Prostate gland (tissue), 2 donors: ENCODE measurements at places on chromosomes 1 and 21. TPM values are rescaled to one million over a fixed set of nuclear protein-coding genes. Genes with fewer than 3 reads are reported as not detected.

DNA sequence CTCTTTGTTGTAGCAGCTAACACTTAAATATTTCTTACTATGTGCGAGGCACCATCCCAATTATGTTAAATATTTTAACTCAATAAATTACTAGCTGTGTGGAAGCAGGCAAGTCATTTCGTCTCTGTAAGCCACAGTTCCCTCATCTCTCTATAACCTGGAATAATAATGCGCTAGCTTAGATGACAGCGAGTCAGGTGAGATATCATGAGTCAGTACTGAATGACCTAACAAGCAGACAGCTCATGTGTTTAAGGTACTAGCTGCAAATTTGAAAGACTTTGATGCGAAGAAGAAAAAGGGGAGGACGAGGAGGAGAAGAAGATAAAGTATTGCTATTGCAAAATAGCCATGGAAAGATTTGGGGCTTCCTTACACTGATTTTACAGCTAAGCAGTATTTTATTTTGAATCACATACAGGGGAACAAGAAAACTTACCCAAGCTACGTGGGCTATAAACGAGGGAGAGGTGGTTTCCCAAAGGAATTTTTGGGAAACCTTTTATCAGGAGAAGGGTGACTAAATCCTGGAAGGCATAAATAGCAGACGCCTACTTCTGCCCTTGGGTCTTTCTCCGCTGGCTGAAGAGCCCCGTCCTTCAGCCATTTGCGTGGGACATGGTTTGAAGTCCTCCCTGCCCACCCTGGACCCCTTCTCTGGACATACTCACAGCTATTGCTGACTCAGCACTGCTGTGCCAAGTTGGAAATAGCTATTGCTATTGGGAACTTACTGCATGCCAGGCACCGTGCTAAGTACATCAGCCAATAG lies 8.9 kb downstream of the CITED4 start:
- no peaks in the 10 kb centered on the region for H3K36me3 ChIP-seq
- DNase-seq = no peak
- H3K27me3 ChIP-seq = no peaks in the 10 kb centered on the region
- H3K27ac ChIP-seq = no peak overlapping the region
- H3K4me3 ChIP-seq = no peak overlapping the region

DNA sequence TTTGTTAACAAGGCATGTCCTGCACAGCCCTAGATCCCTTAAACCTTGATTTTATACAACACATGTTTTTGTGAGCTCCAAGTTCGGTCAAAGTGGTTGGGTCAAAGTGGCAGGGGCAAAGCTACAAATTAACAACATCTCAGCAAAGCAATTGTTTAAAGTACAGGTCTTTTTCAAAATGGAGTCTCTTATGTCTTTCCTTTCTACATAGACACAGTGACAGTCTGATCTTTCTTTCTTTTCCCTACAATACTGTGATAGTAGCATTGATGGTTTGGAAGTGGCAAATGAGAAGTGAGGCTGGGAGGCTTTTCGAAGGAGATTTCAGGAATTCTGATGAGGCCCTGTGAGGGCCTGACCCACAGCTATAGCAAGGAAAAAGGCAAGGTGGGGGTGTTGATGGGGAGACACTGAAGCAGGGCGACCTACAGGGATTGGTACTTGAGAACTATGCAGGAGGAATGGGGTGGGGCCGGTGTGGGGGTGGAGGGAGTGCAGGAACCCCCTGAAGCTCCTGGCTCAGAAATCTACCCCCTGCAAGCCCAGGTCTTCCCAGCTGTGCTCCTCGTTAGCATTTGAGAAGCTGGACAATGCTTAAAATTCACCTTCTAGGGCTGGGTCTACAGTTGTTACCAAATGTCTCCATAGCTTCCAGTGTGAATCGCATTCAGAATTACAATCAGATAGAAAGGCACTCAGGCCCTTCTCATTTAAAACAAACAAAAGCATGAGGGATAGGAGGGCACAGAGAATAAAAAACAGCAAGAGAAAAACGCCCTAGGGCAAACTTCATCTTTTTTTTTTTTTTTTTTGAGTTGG lies 102.6 kb upstream of the PPM1J start:
- no peak overlapping the region for H3K27ac ChIP-seq
- H3K4me1 ChIP-seq = no peaks in the 10 kb centered on the region
- no peak overlapping the region for H3K4me3 ChIP-seq
- no peak for DNase-seq

DNA sequence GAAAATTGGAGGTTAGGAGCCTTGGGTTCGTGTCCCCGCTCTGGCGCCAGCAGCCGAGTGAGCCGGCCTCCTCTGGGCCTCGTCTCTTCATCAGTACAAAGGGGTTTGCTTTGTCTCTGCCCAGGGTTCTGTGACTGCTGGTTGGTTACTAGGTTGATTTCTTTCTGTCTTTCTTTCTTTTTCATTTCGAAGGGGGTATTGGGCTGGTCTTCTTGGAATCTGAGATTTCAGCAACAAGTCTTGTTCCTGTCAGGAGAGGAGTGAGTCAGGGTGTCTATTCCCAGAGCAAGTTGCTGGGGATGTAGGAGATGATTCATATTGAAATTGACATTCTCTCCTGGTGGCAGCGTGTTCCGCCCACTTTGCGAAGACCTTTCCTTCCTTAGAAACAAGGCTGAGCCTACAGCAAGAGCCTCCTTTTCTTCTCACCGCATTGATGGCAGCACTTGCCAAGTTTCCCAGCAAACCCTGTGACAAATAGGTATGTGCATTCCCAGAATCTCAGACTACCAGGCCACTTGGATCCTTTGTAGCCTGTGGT lies 79.2 kb downstream of the MAN1C1 start:
- DNase-seq = no peak
- H3K27me3 ChIP-seq = no peaks in the 10 kb centered on the region
- peak overlapping the region; percentile 12 for H3K27ac ChIP-seq
- peaks cover 3% of the 10 kb centered on the region for H3K4me1 ChIP-seq
- H3K36me3 ChIP-seq = no peaks in the 10 kb centered on the region

Gene ABCA4
- 0.41 TPM for total RNA-seq

Gene MRPL24
- 55.0 TPM for total RNA-seq

Gene AADACL4
- total RNA-seq = not detected
